COLO829 (cell line): ENCODE measurements at places on chromosomes 11 and 22.

- DNase-seq: no peak
Observed at GRCh38 chr11:10692531-10693115, 932 bp downstream of the IRAG1 start.

DNA sequence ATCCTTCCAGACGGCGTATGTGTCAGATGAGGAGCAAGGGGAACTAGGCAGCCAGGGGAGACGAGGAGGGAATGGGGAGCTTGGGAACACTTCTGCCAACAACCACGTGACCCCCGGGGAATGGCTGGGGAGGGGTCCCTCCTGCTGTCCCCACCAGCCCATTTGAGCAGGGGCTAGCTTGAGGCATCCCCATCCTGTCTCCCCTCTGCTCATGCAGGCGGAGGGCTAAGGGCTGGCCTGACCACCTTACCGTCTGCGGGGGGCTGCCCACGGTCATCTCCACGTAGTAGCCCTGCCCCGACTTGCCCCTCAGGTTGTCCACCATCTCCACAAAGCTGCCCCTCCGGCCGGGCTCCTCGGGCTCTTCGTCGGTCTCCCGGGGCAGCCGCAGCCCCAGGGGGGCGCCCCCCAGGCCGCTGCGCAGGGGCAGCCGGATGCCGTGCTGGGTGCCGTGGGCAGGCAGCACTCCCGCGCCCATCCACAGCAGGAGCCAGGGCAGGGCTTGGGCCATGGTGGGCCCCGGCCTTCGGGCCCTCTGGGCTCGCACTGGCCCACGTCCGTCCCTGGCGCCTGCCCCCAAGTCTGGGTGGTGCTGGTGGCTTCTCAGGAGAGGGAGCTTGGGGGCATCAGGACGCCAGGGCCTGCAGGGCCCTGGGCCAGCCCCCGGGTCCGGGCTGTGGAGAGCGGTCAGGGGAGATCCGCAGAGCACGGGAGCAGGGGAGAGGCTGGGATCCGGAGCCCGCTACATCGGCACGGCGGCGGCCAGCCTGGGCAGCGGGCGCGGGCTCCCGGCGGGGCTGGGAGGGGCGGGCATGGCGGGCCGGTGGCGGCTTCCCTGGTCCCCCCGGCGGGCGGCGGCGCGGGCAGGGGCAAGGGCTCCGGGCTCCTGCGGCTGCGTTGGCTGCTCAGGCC lies 515 bp downstream of the BACE1 start:
- no peak for DNase-seq

- no peak for DNase-seq
Observed at GRCh38 chr11:47784785-47785381, 17.7 kb upstream of the FNBP4 start.

- DNase-seq: no peak
Observed at GRCh38 chr11:28257761-28258160, 149.6 kb downstream of the METTL15 start.

DNA sequence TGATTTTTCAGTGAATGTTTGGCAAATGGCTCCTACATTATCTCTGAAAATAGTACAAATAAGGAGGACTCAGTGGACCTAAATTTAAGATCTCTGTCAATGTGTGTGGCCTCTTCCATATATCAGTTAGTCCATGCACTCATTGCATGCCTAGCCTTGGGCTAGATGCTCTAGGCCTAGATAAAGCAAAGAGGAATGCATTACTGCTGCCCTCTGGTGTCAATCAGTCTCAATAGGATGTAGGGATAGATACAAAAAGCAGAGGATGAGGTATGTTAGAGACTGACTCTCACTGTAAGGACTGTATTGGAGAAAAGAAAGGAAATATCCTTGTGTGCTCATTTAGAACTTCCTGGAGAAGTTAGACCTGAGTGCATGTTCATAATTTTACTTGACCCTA lies 42.0 kb downstream of the MS4A2 start:
- DNase-seq: peak; percentile 71

DNA sequence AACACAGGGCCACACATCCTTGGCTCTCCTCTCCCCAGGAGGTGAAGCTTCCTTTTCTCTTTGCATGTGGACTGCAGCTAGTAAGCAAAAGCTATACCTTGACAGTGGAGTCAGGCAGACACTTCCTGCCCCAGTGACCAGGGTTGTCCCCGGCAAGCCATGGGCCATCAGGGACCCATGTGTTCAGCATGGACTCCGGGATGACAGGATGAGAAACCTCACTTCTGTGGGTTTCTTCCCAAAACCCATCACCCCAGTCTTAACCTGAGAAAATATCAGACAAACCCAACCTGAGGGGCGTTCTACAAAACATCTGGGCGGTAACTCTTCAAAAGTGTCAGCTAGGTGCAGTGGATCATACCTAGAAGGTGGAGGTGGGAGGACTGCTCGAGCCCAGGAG lies 40.2 kb downstream of the GNB1L start:
- DNase-seq: no peak

- no peak for DNase-seq
Observed at GRCh38 chr11:75868990-75869389, 54.0 kb downstream of the UVRAG start.

GRCh38 chr11:121648306-121648705 lies 195.5 kb upstream of the SORL1-AS1 start:
- no peak for DNase-seq

DNA sequence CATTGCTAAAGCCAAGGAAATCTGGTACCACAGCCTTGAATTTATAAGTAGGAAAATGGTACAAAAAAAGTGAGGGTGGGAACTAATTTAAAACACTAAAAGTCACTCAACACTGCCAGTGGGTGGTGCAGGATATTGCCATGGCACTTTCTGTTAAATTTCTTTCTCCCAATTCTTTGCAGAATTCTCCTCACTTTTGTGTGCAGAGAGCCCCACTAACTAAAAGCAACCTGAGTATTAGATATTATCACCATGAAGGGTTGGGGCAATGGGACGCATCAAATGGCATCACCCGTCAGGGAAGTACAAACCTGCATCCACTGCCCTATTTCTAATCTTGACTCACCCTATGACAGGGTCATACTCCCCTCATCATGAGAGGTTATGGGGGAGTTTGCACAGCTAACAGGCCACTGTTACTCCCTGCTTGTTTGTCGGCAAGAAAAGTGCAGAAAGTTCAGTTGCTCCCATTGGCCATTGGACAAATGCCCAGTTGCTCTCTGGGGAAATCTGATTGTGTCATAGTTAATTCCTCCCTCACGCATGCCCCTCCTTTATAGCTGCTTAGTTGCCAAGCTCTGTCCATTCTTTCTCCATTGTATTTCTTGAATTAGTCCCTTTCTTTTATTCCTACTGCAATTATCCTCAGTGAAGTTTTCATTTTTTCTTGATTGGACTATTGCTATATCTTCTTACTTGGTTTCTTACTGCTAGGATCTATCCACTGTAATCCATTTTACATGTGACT lies 93.8 kb upstream of the BLID start:
- DNase-seq: peak; percentile 67

GRCh38 chr11:114553642-114554041 lies 6.0 kb downstream of the NXPE1 start:
- no peak for DNase-seq

GRCh38 chr11:8699903-8700302 lies 17.3 kb downstream of the RPL27A start:
- DNase-seq: peak; percentile 86

- no peak for DNase-seq
Observed at GRCh38 chr22:48265000-48265625, 1502.7 kb downstream of the TBC1D22A start.

DNA sequence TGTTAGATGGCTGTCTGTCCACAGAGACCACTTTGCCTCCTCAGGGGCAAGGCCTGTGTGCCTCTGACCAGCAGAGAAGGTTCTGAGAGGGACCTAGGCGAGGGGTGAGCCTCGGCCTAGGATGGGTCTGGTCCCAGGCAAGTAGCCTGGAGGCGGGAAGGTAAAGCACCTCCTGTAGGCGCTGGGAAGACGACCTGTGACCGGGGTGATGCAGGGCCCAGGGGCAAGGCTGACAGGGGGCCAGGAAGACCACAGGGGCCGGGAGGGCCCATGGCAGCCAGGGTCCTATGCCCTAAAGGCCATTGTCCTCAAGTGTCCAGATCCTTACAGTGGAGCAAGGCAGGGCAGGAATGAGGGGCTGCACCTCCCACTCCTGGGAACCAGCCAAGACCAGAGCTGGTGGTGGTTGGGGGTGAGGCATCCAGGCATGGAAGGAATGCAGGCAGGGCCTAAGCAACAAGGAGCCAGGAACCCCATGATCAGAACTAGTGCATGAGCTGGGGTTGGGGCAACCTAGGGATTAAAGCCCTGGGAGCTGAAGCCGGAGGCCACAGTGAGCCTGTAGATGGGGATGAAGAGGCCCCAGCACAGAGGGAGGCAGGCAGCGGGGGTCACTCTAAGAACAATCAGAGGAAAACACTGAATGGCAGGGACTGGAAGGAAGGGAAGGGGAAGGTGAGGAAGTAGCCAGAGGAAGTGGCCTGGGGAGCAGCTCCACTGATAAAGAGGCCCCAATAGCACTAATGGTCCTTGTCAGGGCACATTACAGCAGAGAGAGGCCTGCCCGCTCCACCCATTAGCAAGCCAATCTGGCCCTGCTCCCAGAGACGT lies 32.9 kb upstream of the KLHL35 start:
- DNase-seq: no peak

GRCh38 chr11:14969901-14970323 lies 2.2 kb downstream of the CALCA start:
- no peak for DNase-seq

GRCh38 chr22:44180706-44181032 lies at the start of gene PARVG:
Gene PARVG (plus strand): TSS chr22:44180925. CDS start chr22:44183330, 2,405 bp downstream.
- DNase-seq: peak; percentile 22

DNA sequence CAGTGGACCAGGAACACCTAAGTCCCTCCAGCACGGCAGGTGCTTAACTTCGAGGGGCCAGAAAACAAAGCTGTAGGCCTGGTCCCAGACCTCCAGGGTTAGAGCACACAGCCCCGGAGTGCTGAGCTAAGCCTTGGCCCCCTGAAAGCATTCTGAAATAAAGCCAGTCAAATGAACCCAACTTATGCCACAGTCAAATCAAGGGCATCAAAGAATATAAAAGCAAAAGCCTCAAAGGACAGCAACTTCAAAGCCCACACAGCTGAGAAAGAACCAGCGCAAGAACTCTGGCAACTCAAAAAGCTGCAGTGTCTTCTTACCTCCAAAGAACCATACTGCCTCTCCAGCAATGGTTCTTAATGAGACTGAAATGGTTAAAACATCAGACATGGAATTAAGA lies 39.1 kb downstream of the TMEM123 start:
- no peak for DNase-seq

DNA sequence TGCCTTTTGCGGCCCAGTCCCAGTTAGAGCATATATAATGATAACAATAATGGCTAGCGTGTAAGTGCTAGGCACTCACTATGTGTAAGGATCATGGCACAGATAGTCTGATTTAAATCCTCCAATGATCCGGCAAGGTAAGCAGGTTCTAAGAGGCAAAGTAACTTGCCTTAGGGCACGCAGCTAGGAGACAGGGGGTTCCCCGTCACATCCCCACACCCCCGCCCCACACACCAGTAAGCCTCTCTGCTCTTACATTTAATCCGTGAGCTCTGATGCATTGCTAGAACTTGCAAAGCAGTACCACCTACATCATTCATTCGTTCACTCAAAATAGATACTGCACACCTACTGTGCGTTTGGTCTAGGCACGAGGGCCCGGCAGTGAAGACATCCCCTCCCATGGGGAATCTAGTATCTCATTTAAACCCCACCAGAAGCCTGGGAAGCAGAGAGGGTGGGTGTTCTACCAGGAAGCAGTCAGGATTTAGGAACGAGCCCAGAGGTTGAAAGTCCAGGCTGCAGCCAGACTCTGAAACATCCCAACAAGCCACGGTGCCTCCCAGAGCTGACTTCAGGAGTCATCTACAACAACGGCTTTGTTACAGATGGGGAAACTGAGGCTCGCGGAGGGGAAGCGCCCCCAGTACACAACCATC lies 20.6 kb downstream of the TMPRSS6 start:
- no peak for DNase-seq

DNA sequence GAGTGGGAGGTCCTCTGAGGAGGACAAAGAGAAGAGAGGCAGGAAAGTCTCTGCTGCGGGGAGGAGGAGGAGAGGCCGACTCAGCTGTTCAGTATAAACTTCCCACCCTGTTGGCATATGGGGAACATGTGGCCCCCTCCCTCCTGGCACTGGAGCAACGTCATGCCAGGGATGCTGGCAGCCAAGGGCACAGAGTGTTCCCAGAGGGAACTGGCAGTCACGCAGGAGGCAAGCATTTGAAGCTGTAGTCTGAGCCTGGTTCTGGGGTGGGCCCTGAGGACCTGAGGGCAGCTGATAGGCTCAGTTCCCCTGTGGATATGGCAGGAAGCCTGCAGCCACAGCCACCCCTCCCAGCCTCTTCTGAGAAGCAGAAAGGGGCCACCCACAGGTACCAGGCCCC lies 67.1 kb upstream of the TSPAN18 start:
- DNase-seq: no peak

DNA sequence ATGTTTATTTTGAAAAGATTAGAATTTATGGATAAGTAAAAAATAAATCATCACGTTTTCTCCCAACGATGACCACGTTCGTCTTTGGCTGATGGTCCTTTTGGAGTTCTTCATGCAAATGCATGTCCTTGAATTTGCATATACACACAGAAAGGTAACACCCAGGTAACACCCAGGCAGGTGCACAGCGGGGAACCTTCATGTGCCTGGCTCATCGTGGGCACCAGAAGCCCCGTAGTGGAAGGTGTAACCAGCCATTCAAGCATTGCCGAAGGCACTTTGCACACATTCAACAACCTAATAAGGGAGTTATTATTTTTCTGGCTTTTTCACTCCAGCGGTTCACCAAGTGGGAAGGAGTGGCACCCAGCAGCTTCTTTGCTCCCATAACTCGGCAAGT lies 404.6 kb downstream of the TBC1D22A start:
- no peak for DNase-seq

DNA sequence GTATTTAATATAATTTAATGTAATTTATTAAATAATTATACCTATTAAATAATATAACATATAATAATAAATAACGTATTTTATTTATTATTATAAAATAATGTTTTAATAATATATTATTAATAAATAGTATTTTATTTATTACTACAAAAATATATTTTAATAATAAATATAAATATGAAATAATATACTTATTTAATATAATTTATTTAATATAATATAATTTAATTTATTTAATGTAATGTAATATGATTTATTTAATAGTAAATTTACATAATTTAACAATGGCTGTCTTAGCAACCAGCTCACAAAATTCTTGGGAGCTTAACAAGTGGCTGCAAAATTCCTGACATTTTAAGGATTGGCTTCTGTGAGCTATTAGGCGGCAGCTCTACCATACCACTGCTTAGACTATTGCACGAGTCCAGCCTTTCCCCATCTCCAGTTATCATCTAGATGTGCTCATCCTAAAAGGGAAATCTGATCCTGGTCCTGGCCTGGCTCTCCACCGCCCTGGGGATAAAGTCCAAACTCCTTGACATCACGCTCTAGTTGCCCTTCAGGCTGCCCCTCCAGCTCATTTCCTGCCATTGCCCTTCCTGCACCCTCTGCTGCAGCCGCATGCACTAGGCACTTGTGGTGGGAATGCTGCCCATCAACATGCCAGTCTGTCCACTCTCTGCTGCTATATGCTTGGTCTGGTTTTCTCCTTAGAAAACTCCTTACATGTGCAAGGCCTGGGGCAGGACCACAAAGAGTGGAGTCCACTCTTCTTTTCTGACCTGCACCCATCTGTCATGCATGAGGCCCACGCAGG lies 9.8 kb downstream of the MMP20 start:
- no peak for DNase-seq

GRCh38 chr22:42617155-42617983 lies 2.7 kb upstream of the POLDIP3 start:
- DNase-seq: no peak
